ENCODE measurements at places on chromosomes 4 and X.

DNA sequence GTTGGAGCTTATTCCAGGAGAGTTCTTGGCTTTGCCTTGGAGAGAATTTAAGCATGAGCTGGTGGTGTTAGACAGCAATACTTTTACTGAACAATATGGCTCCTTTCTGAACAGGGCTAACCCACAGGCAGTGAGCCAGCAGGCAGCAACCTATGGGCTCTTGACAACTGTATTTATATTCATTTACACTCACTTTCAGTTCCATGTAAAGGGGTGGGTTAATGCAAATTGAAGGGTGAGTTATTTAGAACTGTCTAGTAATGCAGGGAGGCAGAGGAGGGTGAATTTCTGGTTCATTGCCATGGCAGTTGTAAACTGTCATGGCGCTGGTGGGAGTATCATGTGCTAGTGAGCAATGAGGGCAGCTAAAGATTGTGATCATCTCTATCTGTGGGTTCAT, 15.7 kb downstream of the FOXR2 start:
- H3K4me1 ChIP-seq, result no peaks in the 10 kb centered on the region
- H3K36me3 ChIP-seq, result no peaks in the 10 kb centered on the region
- no peak overlapping the region for H3K4me3 ChIP-seq
- H3K27me3 ChIP-seq, result no peaks in the 10 kb centered on the region

DNA sequence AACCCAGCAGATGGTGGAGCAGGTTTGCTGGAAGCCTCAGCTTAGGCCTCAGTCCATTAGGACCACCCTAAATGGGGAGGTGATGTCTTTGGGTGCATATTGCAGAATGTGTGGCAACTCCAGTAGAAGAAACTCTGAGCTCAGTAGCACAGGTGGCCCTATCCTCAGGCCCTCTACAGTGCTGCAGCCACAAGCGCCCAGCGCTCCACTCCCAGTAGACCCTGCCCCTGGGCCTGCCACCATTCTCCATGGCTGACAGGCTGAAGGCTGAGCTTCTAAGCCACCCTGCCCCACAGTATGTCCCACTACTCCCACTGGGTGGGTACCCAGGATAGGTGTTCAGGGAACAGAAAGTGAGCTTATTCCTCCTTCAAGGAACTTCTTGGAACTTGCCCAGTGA, 162.8 kb upstream of the MAMLD1 start:
- H3K4me1 ChIP-seq, result no peaks in the 10 kb centered on the region
- no peak for DNase-seq
- H3K4me3 ChIP-seq, result no peak overlapping the region

- peaks cover 23% of the 10 kb centered on the region for H3K4me1 ChIP-seq
- peak within 1 kb of the TSS; percentile 45 for H3K4me3 ChIP-seq
- DNase-seq, result no peak
- H3K36me3 ChIP-seq, result no peaks in the 10 kb centered on the region
- H3K27me3 ChIP-seq, result peaks cover 23% of the 10 kb centered on the region
Observed at GRCh38 chr4:42152507-42153504, at the start of gene BEND4. Gene BEND4 (minus strand): TSS chr4:42152655. CDS start chr4:42152143, 512 bp downstream.

DNA sequence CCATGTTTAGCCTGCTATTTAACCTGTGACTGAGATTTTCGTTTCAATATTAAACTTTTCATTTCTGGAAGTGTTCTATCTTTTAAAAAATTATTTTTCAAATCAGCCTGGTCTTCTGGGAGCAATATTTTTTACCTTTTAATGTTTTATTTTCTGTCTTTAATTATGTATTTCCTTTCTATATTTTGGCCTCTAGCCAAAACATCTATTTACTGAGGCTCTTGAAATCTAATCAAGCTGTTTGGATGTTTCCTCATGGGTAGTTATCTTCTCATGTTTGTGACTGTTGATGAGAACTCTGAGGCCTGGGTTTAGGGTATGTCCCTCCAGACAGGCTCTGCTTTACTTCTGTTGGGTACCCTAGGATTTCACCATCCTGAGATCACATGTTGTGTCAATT, 10.3 kb upstream of the SLC10A4 start:
- H3K36me3 ChIP-seq, result no peaks in the 10 kb centered on the region
- H3K27me3 ChIP-seq, result no peaks in the 10 kb centered on the region
- no peak for DNase-seq
- H3K27ac ChIP-seq, result no peak overlapping the region

- H3K4me3 ChIP-seq, result no peak overlapping the region
- H3K4me1 ChIP-seq, result peaks cover 40% of the 10 kb centered on the region
- DNase-seq, result no peak
- peak overlapping the region; percentile 17 for H3K27ac ChIP-seq
- no peaks in the 10 kb centered on the region for H3K27me3 ChIP-seq
Observed at GRCh38 chr4:155705664-155706063, 39.0 kb downstream of the GUCY1A1 start.

GRCh38 chr4:142242156-142242555, 603.9 kb downstream of the INPP4B start:
- no peak overlapping the region for H3K4me3 ChIP-seq
- no peak overlapping the region for H3K27ac ChIP-seq
- no peak for DNase-seq
- H3K4me1 ChIP-seq, result no peaks in the 10 kb centered on the region
- H3K36me3 ChIP-seq, result no peaks in the 10 kb centered on the region

DNA sequence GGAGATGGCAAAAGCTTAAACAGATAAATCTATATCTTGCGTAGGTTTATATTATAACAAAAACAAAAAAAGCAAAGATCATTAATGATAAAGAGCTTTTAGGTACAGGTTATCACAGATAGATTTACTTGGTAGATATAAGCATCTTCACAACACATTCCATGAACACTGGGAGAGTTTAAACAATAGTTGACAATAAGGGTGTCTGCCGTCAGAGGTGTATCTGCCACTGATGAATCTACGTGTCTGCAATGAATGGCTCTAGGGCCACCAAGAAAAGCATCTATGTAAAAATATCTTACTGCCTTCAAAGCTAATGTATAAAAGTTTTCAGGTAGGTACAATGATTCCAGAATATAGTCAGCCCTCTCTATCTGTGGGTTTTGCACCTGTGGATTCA, 43.7 kb downstream of the RASGEF1B start:
- no peaks in the 10 kb centered on the region for H3K36me3 ChIP-seq
- no peak overlapping the region for H3K4me3 ChIP-seq
- no peaks in the 10 kb centered on the region for H3K4me1 ChIP-seq
